ENCODE measurements at places on chromosomes 7 and 10.

GRCh38 chr7:124276005-124276622 lies 243.2 kb upstream of the TMEM229A start:
- peak; percentile 85 for DNase-seq

DNA sequence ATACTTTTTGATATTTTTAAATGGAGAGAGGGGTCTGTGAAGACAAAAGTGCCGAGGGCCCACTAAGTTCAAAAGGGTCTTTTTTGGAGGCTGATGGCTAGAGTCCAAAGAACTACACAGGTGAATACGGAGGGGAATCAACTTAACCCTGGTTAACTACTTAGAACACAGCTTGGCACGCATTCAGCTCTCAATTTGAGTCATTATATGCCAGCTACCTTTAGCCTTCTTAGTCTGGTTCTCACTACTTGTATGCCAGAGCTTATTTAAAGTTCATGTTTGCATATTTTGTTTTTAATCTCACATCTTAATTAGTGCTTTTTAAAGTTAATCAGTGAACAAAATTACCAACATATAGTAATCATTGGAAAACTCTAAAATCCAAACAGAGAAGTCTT lies 80.8 kb downstream of the VWDE start:
- DNase-seq = no peak

DNA sequence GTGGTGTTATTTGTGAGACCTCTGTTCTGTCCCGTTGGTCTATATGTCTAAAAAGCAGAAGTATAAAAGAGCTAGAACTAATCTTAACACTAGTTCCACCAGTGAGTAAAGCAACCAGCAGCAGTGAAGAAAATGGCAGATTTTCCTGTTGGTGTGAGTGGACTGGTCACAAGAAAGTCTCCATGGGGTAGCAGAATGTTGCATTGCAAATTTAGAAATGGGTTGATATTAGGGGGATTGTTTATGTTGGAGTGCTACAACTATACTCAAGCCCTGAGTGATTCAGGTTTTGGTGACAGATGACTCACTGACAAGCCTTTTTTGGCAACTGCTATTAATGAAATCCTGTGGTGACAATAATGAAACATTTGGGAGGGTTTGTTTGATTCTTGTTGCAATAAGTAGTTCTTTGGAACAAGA lies 5.6 kb downstream of the AVL9 start:
- no peak for DNase-seq

DNA sequence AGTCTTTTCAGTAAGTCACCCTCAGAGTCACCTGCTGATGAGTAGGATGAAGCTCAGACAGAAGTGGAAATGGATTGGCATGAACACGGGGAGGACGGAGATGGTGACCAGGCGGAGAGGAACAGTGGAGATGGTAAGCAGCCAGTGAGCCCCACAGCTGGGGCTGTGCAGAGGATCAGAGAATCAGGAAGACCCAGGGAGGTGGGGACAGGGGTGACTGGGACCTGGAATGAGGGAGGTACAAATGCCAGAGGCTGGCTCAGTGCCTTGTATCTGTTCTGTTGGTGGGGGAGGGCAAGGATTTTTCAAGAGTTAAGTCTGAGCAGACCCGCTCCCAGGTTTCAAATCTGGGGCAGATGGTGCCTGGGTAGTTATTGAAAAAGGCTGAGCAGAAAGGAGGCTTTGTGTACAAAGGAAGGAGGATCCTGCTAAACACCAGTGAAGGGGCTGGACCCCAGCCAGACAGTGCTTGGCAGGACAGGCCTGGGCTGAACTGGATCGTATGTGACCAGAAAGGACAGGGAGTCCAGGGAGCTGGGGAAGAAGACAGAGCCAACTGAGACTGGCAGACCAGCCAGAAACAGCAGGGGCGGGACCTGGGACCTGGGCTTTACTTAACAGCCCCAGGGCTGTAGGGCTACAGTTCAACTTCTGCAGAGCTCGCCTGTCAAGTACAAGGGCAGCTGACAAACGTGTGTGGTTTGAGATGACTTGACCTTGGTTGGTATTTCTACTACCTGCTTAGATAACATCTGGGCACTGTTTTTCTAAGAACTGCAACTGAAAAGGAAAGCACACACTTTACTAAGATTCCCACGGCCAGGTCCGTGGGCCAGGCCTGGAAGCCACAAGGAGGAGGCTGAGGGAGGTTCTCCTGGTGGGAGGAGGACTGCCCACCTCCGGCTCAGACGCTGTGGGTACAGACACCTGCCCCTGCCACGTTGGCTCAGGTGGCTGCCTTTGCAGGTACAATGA lies 13.2 kb upstream of the FRMPD2 start:
- DNase-seq = peak; percentile 40

DNA sequence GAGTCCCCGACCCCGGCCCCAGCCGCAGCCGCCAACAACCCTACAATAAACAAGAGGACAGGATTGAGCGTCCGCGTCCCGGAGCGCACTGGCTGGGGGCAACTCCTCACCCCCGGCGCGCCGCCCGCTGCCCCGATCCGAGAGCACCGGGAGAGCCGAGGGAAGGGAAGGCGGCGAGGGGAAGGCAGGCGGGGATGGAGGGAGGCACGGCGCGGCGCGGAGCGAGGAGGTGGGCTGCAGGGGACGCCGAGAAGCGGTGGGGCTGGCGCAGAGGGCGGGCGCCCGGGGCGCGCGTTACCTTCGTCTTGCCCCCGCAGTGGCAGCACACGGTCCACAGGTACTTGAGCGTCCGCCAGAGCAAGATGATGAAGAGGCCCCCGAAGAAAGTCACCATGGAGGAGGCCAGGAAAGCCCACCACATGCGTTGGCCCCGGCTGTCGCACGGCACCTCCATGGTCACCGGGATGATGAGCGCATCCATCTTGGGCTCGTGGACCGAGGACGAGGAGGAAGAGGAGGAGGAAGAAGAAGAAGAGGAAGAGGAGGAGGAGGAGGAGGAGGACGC lies 559 bp downstream of the KCNMA1 start:
- DNase-seq = no peak

- no peak for DNase-seq
These were observed 122.5 kb downstream of the FAM53B start for GRCh38 chr10:124621637-124622036.

- no peak for DNase-seq
These were observed 60.2 kb upstream of the NRBF2 start for GRCh38 chr10:63072951-63073350.

DNA sequence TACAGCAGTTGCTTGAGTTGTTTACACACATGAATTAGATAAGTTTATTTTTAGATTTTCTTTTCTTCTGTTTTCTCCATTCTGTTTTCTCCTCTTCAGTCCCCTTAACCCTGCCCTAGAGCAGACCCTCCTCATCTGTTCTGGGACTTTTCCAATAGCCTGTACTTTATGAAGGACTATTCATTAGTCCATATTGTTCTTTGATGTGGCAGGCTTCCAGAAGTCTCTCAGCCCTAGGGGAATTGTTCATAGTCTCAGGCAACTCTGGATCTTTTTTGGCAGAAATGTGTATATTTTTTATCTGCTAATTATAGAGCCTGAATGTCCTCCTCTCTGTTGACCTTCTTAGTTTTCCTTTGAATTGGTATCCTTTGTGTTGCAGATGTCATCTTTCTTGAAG lies 25.4 kb downstream of the KAT6B start:
- no peak for DNase-seq

- DNase-seq = no peak
These were observed 700.8 kb upstream of the KCND2 start for GRCh38 chr7:119572132-119572531.

DNA sequence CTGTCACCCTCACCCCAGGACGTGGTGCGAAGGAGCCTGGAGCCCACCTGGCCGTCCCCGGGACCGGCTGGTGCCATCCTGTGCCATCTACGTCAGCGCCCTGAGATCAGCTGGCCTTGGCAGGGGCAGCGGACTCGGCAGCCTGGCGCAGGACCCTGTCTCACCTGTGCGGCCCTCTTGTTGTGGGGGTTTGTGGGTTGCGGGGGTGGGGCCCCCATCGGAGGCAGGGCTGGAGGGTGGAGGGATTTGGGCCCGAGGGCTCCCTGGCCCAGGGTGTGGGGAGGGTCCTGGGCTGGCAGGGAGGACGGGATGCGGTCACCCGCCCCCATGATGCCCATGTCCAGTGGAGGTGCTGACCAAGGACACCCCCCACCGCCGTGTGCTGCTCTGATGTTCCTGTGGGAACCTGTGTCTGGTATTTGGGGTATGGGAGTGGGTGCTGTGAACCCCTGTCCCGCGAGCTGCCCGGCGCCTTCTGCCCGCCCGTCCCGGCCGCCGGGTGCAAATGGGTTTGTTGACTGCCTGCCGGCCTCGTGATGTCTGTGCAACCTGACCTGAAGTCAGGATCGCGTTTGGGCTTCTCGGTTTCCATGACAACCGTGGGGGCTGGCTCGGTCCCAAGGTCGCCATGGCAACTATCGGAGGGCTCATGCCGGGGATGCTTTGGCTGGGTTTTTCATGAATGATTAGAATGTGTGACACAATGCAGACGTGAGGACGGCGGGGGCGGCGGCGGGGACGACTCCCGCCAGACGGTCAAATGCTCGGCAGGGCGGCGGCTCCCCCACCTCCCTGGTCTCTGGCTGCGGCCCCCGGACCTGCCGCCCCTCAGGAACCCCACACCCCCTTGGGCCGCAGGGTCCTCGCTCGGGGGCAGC lies 7.3 kb downstream of the MAFK start:
- no peak for DNase-seq

DNA sequence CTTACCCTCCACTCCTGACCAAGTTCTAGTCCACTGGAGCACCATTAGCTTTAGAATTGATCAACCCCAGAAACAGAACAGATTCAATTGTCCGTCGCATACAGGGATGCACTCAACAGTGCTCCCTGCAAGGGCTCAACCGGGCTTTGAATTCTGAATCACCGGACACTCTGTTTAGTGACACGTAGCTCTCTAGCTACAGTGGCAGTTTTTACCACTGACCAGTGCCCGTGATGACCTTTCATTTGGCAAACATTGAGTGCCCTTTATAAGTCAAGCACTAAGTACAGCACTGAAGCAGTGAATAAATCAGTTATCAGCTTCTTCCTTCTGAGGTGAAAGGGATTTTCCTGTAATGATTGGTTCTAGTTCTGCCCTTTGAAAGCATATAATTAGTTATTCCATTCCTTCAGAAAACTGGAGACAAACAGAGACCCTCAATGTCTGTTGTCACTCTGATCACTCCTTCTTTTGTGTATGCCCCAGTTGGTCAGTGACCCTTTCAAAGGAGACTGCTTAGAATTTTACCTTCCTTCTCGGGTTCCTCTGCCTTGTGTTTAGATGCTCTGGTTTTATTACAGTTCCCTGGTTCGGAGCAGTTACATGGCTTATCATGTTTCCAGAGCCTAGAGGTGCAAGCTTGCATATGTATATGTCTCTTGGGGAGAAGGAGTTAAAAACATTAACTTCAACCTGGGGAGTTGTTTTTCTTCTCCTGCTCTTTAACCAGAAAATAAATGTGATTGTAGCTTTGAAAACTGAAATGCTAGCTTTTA lies 68.9 kb downstream of the ZNF365 start:
- DNase-seq = no peak

DNA sequence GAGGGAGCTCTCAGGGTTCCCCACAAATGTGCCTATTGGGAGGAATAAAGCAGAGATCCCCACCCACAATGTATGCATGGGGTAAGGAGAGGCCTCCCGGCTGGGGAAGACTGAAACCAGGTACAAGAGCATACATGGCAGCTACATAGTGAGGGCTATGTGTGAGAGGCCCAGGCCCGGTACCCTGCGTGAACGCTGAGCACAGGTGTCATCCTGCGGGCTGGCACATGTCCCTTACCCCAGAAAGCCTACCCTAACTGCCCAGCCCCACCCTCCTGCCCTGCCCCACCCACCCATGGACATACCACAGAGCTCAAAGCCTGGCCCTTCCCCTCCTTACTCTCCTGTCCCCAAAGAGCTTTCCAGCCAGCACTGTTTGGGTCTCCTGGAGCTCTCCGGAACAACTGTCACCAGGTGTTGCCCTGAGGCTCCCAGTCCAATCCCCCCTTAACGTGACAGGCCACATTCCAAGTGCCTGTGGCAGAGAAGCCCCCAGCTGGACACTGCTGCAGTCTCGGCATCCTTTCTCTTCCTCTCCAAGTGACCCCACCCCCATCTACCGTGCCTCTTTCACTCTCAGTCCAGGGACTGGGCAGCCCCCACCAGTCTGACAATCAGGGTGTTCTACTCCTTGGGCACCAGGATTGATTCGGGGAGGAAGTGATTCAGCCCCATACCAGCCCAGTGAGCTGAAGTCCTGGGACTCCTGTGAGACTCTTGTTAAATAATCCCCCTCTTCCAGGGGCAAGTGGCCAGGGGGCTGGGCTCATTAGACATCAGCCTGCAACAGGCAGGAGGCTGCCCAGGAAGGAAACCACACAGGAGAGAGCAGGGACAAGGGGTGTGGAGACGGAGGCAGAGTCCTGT lies 19.6 kb downstream of the GRID1 start:
- DNase-seq = no peak

- no peak for DNase-seq
These were observed 1512.8 kb upstream of the LRRTM3 start for GRCh38 chr10:65413001-65413400.

GRCh38 chr7:74217455-74218342 lies 7.9 kb downstream of the LAT2 start:
- no peak for DNase-seq

DNA sequence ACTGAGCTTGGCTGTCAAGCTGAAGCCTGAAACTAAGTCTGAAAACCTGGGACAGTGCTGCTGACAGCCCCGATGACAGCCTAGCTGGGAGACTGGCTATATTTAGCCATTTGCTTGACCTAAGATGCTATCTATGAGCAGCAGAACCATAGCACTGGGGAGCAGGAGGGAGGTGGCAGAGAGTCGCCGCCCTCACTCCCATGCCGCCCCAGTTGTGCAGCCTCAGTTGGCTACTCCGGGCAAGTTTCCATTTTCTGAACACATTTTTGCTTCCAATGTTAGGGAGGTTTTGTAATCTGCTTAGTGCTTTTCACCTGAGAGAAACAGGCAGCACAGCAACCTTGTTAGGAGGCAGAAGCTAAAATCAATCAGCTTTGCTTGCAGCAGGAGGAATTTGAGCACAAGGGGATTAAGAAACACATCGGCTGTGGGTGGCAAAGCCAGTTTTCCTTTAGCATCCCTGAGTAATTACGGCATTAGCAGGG lies 20.4 kb upstream of the C10orf71 start:
- DNase-seq = no peak

- DNase-seq = no peak
These were observed 620.3 kb downstream of the CCSER2 start for GRCh38 chr10:84948644-84949043.

DNA sequence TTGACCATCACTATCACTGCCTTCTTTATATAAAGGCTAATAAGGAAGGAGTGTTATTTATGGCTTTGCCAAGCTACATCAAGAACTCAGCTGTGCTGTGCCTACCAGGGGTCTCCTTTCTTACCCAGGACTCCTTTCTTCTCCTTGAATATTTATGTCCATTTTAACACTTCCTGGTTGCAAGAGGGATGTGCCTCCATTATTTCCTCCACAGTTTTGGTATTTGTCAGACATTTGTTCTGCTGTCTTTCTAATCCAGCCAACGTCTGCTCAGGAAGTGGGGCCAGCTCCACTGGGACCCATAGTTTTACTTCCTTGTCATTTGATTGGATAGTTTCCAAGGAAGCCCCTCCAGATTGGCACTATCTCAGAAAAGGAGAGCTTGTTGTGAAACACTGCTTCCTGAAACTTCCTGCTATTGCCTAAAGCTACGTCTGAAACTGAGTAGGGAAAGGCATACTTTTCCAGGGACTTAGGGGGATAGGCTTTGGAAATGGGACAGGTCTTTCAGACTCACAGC lies 6.6 kb upstream of the STRIP2 start:
- no peak for DNase-seq
